ENCODE measurements at places on chromosomes 13 and 19.

DNA sequence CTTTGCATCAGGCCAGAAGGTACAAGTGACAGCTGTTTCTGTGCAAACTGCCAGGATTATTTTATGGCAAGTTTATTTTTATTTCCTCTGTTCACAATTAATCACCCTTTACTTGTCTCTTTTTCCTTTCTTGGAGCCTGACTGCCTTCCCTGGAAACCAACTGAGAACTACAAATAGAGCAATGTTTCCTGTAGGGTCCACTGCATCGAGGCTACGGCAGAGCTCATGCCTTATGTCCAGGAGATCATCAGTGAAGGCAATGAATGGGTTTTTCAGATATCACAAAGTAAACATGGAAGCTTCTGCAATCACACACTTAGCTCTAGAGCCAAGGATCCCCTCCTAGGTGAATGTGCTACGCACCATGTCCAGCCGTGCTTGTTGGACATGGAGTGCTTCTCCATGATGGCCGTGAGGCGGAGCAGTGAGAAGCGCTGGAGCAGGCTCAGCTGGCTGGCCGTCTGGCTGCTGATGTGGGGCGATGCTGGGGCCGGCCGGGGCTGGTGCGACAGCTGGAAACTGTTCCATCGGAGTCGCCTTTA is 110.9 kb downstream of the KL start:
- no peak for DNase-seq

GRCh38 chr13:34943436-34944273 is 1.6 kb downstream of the NBEA start:
- DNase-seq: no peak

- DNase-seq: no peak
Measured at GRCh38 chr13:33318744-33319143, 33.2 kb upstream of the STARD13 start.

DNA sequence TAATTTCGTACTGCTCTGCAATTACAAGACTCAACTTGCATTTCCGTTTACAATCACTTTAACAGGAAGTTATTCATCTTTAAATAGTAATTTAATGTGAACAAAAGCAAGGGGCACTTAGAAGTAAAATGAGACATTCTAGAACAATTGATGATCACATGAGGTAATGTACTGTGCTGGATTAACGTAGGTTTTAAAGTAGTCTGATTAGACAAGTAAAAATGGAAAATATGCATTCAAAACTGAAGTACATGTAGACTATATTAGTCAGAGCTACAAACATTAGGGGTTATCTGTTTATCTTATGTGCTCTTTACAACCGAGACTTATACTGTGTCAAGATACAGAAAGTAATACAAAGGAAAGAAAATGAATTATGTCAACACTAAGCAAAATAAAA is 1528.0 kb downstream of the SLITRK5 start:
- no peak for DNase-seq

DNA sequence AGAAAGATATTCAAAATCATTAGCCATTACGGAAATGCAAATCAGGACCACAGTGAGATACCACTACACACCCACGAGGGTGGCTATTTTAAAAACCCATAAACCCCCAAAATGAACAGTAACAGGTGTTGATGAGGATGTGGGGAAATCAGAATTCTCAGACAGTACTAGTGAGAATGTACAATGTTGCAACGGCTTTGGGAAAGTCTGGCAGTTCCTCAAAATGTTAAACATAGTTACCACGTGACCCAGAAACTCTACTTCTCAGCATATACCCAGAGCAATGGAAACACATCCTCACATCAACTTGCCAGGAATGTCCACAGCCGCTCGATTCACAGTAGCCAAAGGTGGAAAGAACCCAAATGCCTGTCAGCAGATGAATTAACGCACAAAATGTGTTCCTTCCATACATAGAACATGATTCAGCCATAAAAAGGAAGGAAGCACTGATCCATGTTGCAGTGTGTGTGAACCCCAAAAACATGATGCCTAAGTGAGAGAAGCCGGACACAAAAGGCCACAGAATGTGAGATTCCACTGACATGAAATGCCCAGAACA is 7.0 kb downstream of the PLVAP start:
- DNase-seq: no peak

DNA sequence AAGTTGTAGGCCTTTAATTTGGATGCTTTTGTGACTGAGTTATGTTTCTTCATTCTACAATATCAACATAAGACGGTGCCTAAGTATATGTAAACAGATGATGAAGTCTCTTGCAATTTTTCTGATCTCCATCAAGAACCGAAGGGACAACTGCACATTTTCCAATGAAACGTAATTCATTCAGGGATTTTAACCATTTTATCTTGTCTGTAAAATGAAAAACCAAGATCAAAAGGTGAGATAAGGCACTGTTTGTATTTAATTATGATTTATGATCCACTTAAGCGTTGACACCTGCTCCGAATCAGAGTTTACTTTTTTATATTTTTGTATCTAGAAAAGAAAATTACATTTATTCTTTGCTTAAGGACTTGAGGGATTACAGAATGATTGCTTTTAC is 556.8 kb upstream of the ARGLU1 start:
- no peak for DNase-seq

DNA sequence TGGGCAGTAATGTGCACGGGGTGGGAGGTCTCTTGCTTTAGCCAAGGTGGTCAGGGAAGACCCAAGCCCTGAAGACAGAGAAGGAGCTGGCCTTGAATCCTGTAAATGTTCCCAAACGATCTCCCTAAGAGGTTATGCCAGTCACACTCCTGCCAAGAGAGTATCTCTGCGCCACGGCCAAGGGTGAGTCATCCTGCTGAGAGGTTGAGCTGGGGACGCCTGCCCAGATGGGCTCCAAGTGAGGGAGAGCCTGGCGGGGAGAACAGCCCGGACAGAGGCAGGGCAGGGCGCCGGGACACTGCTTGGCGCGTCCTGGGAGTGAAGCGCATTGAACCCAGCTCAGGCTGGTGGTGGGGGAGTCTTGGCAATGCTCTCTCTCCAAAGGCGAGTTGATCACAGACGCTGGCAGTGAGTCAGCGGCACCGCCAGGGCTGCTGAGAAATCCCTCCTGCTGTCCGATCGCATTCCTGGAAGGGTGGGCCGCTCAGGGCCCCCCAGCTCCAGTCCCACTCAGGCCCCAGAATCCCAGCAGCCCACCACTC is 16.4 kb downstream of the SULT2B1 start:
- DNase-seq: no peak

DNA sequence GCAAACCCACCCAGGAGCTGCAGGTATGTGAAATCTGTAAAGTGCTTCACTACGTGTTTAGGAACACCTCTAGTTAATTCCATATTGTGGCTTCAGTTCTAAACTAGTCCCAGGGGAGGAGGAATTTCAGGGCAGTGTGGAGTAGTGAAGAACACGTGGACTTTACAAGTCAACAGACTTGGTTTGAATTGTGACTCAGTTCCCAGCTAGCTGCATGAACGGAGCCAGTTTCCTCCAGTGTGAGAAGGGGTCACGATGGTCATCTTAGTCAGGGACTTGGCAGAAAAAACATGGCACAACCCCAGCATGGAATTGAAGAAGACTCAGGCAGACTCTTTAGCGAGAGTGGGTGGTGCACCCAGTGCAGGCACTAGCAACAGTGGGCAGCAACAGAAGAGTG is 175.7 kb upstream of the UBL3 start:
- DNase-seq: no peak

- no peak for DNase-seq
Measured at GRCh38 chr13:80157261-80157932, 183.5 kb downstream of the SPRY2 start.

- no peak for DNase-seq
Measured at GRCh38 chr13:112928020-112928971, 40.7 kb upstream of the MCF2L start.

- no peak for DNase-seq
Measured at GRCh38 chr13:75612354-75612753, 23.8 kb upstream of the LMO7 start.

GRCh38 chr13:78393286-78394142 is 209.8 kb downstream of the POU4F1 start:
- no peak for DNase-seq

DNA sequence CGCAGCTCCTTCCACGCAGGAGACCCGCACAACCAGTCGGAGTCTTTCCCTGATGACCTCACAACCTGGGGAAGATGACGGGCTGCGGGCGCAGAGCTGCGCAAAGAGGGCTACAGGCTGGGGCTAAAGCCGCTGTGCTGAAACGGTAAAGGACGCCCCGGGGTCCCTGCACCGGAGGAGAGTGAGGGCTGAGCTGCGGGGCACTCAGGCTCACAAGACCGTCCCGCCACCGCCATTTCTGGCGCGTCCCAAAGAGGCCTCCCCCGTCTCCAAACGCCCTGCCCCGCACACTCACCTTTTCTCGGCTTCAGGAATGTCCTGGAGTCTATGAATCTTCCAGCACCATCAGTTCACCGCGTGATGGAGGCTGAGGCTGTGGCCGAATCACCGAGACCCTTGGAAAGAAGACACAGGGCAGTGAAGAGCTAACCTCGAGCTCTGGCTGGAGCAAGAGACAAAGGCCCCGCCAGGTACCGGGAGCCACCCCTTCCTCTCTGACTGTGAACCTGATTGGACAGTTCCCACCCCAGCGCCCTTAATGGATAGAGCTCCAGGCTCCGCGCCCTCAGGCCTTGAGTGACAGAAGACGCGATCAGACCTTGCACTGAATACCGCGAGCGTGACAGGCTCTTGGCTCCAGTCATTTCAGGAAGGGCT is 41.8 kb upstream of the ZNF429 start:
- no peak for DNase-seq

GRCh38 chr13:23999424-23999823 is 102.1 kb upstream of the C1QTNF9B start:
- DNase-seq: no peak

- DNase-seq: no peak
Measured at GRCh38 chr13:67880916-67881315, 650.8 kb upstream of the PCDH9 start.

GRCh38 chr13:113990321-113990837 is 16.5 kb upstream of the C13orf46 start:
- DNase-seq: no peak

- no peak for DNase-seq
Measured at GRCh38 chr13:79374578-79374977, 31.5 kb downstream of the RBM26 start.

DNA sequence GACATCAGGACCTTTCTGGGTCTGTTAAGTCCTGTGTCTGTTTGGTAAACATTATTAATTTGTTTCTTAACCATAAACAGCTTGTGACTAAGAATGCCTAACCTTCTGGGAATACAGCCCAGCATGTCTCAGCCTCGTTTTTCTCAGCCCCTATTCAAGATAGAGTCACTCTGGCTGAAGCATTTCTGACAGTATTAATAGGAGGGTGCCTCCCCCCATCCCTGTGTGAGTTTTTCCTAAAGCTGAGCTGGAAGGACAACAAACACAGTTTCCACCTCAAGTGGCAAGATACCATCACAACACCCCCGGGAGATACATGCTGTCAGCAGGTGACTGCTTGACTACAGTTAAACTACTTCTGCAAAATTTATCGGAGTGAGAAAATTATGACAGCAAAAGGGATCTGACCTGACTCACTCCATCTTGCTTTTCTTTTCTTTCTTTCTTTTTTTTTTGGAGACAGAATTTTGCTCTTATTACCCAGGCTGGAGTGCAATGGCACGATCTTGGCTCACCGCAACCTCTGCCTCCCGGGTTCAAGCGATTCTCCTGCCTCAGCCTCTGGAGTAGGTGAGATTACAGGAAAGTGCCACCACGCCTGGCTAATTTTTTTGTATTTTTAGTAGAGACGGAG is 59.3 kb upstream of the ABCC4 start:
- no peak for DNase-seq

GRCh38 chr19:48396824-48397176 is 3.3 kb downstream of the GRIN2D start:
- no peak for DNase-seq

GRCh38 chr13:99967869-99968520 is 3.6 kb downstream of the ZIC5 start:
- DNase-seq: no peak

DNA sequence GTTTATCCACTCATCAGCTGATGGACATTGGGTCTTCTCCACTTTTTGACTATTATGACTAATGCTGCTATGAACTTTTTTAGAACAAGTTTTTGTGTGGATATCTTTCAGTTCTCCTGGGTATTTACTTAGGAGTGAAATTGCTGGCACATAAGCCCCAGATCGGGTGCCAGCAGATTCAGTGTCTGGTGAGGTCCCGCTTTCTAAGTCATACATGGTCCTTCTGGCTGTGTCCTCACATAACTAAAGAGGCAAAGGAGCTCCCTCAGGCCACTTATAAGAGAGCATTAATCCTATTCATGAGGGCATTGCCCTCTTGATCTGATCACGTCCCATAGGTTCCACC is 600 bp upstream of the ZNF226 start:
- no peak for DNase-seq

- DNase-seq: no peak
Measured at GRCh38 chr19:33408538-33409434, 35.3 kb downstream of the CEBPG start.

DNA sequence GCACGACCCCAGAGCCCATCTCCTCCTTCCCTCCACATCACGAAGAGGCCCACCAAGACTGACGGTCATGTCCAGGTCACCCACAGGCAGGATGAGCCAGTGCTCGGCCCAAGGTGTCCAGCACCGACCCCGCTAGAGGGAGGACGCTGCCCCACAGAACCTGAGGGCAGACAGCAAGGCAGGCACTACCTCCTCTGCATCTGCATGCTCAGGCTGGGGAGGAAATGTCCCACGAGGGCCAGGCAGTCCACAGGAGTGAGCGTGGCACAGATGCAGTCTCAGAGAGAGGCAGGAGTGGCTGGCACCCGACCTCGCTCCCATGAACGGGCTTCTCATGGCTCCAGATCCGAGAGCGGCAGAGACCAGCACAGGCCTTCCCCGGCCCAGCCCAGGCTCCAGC is 133.2 kb downstream of the TUBA3C start:
- DNase-seq: no peak

GRCh38 chr19:38975861-38976271 is 324 bp upstream of the FBXO17 start:
- DNase-seq: no peak

- no peak for DNase-seq
Measured at GRCh38 chr13:39918620-39919236, 263.3 kb downstream of the COG6 start.

DNA sequence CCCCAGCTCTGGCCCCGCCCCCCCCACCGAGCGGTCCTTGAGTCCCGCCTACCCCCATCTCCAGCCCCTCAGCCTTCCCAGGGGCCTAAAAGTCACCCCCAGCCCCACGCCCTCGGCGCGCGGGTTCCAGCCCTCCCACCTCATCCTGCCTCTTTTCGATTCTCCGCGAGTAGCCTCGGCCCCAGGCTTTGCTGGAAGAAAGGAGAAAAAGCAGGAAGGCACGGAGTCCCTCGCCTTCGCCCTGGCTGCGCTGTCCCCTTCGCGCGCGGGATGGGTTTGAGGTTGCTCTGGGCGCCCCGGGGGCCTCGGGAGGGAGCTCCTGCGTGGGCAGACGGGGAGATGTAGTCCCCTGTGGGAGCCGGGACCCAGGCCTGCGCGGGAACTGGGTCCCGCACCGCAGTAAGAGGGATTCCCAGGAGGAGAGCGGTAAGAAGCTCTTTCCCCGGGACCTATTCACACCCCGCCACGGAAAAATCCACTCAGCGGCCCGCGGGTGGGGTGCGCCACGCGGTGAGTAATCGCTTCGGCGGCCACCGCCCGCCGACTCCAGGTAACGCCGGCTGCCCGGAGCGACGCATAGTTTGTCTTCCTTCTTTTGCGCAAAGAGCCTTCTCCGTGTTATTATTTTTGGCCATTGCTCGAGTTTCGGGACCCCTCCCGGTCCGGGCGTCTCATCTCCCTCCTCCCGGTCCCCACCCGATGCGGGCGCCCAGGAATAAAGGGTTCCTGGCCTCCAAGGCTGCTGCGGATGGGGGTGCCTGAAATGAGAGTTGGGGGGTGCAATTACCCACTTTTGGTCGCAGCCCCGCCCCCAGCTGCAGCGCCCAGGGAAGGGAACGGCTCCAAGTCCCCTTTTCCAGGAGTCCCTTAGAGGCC is 865 bp upstream of the CRLF1 start:
- DNase-seq: no peak
